ENCODE measurements at places on chromosomes 2 and 18.

GRCh38 chr2:21772624-21773023, 648.9 kb downstream of the TDRD15 start:
- DNase-seq = no peak

- no peak for DNase-seq
These were observed 7.8 kb upstream of the ARMC9 start for GRCh38 chr2:231190531-231191197.

DNA sequence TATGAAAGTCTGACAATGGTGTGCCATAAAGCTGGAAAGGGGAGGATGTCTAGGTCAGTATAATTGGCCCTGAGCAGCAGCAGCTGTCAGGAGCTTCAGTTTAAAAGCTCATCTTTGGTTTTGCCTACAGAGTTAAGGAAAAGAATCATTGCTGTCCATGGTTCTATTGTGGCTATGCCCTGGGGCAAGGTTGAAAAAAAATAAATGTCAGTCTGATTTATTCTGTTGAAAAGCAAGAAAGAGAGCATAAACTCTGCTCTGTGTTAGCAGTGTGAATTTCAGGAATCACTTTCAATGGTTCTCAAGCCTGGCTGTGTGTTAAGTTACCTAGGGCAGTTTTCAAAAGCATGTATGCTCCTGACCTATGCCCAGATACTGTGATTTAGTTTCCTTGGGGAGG, 446.7 kb downstream of the SETBP1 start:
- no peak for DNase-seq

DNA sequence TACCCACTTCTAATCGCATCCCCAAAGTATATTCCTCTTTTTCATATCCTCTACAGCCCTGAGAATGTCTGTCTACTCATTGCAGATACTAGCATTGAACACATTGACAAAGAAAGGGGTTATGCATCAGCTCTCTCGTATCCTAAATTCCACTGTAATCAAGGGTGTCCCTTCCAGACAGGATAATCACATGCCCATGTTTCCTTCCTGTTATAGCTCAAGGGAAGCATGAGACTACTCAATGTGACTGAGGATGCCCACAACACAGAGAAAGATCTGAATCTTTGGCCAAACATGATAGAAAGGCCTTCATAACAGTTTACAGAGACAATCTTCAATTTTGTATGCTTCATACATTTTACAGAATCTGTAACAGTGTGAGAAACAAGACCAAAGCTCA, 69.2 kb downstream of the HIBCH start:
- no peak for DNase-seq

- DNase-seq = no peak
These were observed 232.0 kb downstream of the ANAPC1 start for GRCh38 chr2:111652038-111652437.

DNA sequence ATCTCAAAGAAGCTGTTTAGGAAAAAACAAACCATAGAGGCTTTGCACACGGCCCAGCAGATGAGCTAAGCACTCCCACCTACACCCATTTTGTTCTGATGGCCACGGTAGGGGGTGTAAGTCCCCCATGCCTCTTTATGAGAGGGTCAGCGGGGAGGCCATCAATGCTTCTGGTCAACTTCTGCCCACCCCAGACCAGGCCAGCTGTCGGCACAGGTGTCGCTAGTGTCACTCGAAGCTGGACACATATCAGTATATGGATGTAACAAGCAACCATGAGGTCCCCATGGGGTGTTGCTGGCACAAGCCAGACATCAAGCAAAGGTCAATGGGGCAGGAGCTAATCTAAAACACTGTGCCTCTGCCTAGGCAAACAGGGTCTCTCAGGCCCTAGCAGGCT, 23.7 kb upstream of the SLC35F6 start:
- DNase-seq = no peak

DNA sequence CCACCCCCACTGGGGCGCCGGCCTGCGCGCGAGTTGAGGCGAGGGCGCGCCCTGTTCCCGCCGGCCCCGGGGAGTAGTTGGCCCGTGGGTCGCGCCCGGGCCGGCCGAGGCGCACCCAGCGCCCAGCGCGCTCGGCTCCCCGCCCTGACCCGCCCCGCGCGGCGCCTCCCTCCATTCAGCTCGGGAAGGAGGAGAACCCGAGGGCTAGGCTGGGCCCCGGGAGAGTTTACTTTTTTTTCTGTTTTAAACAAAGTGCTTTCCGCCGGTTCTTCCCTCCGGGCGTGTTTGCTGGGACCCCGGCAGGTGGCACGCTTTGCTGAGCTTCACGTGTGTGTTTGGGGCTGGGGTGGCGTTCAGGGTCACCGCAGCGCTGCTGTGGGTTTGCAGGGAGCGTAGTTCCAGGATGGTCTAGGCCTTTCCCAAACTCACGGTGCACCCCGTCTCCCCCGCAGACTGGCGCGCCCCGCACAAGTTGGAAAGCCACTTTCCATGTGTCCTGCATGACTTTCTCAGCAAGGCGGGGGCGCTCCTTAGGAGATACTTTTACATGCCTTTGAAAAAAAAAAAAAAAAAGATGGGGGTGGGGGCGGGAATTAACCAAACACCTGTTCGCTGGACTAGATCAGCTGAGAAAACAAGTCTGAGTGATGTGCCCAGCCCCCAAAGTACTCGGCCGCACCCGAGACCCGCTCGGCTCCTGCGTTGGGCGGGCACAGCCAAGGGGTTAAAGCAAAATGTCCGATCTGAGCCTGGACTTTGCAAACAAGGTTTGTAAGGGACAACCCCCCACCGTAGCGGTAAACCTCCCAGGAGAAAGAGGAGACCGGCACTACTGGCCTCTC, 825 bp downstream of the ITGA6 start:
- peak; percentile 19 for DNase-seq

GRCh38 chr18:31723639-31723989, 37.1 kb downstream of the SLC25A52 start:
- DNase-seq = no peak

GRCh38 chr2:17975401-17975800, 96.9 kb downstream of the KCNS3 start:
- DNase-seq = no peak

GRCh38 chr18:45133276-45133675, 452.6 kb downstream of the SETBP1 start:
- DNase-seq = no peak

DNA sequence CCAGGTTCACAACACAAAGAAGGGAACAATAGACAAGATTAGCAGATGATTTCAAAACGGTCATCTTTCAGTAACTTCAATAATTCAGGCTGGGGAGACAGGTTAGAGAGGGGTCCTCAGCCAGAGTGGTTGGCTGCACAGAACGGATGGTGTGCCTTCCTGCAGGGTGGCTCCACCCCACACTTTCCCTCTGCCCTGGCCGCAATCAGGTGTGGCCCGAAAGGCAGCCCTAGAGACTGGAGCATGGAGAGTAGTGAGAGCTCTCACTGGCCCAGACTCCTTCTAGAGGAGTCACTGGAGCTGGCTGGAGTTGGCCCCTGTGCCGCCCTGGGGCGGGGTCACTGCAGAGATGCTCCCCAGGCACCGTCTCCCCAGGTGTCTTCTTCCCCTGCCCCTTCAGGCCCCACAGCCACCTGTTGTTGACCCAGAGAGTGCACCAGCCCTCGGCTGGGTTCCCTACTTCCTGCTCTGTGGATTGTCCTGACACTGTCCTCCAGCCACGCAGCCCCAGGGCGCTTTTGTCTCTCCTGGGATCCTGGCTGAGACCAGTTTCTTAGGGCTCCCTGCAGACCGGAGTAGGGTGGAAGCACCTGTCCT, 126.8 kb downstream of the PXDN start:
- no peak for DNase-seq

DNA sequence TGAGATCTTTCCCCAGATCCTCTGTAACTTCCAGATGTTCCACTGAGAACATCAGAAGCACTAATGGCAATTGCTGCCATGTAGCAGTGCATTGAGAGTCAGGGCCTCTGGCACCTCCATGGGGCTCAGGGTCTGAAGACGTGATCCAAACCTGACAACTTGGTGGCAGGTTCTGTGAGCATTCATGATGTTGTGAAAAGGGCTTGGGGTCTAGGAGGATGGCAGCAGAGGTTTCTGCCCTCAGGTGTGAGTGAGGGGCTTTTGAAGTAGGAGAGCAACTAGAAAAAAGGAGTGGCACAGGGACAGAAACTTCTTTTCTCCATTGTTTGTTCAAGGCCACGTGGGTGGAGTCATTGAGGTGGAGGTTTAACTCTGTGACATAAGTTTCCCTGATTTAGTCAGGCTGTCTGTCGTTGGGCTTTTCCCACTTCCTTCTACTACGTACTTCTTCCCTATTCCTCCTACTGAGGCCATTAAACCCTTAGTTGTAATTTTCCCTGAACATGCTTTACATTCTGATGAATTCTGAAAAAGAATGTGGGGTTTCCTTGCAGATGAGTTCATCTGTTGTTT, 13.1 kb downstream of the CFLAR start:
- DNase-seq = no peak

DNA sequence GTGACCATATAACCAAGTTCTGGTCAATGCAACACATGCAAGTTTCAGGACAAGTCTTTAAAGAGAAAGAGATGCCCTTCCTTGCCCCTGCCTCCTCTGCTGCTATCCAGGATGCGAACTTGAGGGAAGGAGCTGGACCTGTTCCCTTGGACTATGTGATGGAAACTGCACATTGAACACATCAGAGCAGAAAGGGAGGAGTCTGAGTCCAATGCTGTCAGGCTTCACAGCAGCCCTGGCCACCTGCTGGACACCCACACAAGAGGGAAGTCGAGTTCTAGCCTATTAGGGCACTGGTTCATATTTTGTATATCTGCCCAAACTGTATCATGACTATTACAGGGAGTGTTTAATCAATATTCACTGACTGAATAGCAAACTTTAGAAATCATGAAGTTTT, 38.3 kb upstream of the TEX51 start:
- DNase-seq = no peak

DNA sequence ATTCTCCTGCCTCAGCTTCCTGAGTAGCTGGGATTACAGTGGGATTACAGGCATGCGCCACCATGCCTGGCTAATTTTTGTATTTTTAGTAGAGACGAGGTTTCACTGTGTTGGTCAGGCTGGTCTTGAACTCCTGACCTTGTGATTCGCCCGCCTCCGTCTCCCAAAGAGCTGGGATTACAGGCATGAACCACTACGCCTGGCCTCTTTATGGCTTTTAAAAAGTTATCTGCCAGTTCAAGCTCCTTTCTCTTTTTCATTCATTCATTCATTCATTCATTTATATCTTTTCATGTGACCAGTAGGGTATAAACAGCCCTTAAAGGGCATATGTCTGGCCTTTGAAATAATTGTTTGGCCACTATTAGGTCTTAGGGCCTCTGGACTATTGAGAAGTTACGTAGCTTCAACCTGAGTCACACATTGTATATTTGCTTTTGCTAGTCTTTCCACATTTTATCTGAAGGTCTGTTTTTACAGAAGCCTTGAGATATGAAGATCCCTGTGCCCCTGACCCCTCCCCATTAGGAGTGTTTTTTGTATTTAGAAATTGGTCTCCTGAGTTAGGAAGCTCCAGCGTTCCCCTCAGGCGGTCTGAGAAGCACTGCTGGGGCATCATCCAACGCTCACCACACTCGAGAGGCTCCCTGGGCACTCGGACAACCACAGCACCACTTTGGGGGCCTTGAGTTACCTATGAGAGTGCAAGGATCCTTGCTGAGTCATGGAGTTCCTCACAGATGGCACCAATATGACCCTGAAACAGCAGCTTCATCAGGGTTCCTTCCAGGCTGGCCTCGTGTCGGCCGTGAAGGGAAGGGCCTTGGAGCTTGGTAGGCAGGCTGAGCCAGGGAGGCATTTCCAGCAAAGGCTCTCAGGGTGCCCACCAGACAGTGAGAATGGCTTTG, 21.8 kb downstream of the FZD5 start:
- DNase-seq = no peak

GRCh38 chr18:76860411-76860810, 38.1 kb downstream of the ZNF236 start:
- no peak for DNase-seq

DNA sequence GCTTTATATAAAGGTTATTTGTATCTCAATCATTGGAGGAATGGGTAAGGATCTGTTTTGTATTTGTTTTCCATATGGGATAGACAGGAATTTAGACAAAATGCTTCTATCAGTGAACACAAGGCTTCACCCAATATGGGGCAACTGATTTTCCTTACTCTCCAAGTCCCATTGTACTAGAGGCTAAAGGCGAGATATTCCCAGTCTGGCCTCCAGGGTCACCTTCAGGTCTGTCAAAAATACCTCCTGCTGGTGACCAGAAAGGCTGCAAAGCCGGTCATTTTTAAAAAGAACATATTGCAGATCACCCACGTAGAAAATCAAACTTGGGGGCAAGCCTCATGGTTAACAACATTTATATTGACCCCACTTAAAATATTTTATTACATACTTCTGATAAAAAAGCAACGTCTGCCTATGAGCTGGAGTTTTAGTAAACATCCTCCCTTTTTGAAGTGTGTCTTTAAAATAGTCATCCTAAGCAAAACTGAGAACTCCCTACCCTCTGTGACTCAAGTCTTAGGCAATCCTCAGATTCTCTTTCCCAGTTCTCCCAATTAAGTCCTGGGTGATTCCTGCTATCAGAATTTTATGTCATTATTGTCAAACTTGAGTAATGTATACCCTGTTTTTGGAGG, 276.6 kb downstream of the MREG start:
- DNase-seq = no peak

GRCh38 chr2:211437396-211437795, 881.0 kb downstream of the CPS1 start:
- no peak for DNase-seq

- no peak for DNase-seq
These were observed 627.4 kb downstream of the FBXO15 start for GRCh38 chr18:73520229-73520628.

DNA sequence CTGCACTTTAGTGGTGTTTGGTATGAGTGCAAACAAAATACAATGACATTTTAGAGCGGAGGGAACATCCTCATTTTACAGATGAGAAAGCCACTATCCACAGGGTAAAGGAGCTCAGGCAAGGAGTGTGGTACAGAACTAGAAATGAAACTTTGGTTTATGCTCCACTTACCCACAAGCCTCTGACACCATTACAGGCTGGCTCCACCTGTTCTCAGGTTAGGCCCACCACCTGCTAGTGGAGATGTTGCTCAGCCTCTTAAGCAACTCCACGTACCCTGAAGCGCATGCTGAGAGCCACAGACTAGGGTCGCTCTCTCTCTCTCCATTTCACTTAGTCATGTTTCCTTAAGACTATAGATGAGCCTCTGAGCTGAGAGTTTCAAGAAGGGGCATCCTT, 130.0 kb downstream of the MBD2 start:
- no peak for DNase-seq

DNA sequence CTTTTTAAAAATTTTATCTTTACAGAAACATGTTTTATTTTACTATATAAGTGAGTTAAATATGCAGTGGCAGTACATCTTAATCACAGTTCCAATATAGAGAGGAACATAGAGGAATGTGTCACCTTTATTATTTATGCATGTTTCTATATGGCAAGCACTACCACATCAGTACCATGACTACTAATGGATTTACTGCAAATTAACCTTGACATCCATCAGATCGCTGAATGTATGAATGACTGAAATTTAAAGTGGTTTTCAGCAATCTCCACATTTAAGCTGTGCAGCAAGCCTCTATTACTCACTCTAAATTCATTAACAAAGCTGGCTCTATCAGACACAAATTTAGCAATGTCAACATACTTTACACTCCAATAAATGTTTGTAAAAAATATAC, 790.6 kb downstream of the NRXN1 start:
- no peak for DNase-seq

- DNase-seq = no peak
These were observed 147.7 kb downstream of the NETO1 start for GRCh38 chr18:72720116-72720515.
